ENCODE measurements at places on chromosomes 12 and 14.

DNA sequence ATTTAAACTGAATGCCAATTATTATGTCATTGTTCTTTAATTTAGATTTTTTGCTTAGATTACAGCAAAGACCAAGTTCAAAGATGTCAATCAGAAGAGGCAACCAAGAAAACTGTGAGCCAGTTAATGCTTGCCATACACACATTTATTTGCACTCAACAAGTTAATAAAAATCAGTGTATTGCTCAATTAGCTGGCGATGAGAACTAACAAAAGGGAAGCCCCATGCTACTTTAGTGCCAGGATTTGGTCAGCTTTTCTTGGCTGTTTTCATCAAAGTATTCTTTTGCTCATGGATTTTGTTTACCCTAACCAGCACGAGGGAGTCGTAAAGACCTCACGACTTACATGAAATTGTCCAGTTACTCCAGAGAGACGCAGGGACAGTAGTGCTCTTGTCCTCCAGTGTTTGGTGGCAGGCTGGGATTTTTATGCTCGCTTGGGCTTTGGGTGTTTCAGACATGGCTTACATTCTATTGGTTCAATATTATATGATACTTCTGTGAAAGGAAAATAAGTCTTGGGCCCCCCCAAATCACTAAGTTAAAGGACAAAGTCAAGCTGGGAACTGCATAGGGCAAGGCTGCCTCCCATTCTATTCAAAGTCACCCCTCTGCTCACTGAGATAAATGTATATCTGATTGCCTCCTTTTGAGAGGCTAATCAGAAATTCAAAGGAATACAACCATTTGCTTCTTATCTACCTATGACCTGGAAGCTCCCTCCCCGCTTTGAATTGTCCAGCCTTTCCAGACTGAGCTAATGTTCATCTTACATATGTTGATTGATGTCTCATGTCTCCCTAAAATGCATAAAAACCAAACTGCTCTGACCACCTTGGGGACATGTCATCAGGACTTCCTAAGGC lies 7.4 kb upstream of the B4GALNT1 start:
- no peak for DNase-seq

- DNase-seq: no peak
These were observed 66.9 kb downstream of the PLEKHG3 start for GRCh38 chr14:64771161-64771560.

GRCh38 chr12:50205648-50206047 lies 38.5 kb upstream of the CERS5 start:
- no peak for DNase-seq

- DNase-seq: no peak
These were observed 442.2 kb upstream of the CCDC196 start for GRCh38 chr14:66043921-66044320.

DNA sequence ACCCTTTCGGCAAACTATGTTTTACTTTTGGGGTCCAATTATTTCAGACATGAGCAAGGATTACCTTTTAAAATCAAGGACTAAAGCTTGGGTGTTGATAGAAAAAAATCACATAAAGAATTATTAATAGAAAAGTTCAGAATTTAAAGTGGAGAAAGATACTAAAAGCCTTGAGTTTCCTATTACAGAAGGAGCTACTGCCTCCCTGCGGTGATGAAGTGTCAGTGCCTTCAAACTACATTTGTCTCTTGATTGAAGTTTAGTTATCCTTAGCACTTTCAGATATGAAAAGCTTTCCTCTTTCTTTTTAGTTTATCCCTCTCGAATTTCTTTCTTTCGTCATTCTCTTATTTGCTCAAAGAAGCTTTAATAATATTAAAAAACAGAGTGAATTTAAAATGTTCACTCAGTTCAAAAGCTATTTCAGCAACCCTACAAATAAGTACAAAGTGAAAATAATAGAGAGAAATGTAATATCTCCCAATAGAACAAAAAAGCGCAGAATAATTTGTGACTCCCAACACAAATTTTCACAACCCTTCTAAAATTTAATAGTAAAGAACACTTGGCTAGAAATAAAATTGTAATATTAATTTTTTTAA lies 87.6 kb downstream of the SEC23A start:
- no peak for DNase-seq

- DNase-seq: no peak
These were observed 26.9 kb downstream of the CRADD start for GRCh38 chr12:93704122-93704521.

DNA sequence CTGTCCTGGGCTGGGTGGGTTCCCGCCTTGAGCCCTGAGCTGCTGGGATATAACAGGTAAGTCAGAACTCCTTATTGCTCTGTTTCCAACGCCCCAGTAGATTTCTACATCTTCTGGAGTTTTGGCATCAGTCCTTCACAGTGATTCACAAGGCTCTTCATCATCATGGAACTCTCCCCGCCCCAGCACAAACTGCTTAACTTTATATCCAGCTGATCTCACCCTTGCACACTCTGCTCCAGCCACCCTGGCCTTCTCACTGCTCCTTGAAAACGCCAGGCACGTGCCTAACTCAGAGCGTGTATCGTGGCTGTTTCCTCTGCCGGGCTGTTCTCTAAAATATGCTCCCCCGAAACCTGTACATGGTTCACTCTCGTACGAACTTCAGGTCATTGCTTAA lies 264.9 kb downstream of the NOVA1 start:
- no peak for DNase-seq

DNA sequence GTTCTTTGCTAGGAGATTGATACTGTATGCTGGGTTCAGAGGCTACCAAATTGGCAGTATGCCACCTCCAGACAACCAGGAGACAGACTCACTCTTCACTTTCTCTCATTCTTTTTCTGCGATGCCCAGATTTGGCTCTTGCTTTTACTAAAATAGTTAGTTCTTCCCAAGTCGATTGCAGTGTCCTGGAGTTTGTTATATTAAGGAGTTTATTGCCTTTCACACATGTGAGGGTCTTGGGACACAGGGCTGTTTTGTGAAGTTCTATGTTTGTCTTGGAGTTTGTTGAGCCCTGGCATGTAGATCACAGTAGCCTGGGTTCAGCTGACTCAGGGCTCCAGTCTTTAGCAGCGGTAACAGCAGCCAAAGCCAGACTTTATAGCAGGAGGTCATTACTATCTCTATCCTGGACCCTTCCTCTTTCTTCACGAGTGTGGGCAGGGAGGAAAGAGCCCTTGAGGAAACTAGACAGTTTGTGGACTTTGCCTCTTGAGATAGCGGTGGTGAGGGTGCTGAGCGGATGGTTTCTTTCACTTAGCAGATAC lies 1.6 kb downstream of the MLEC start:
- no peak for DNase-seq

DNA sequence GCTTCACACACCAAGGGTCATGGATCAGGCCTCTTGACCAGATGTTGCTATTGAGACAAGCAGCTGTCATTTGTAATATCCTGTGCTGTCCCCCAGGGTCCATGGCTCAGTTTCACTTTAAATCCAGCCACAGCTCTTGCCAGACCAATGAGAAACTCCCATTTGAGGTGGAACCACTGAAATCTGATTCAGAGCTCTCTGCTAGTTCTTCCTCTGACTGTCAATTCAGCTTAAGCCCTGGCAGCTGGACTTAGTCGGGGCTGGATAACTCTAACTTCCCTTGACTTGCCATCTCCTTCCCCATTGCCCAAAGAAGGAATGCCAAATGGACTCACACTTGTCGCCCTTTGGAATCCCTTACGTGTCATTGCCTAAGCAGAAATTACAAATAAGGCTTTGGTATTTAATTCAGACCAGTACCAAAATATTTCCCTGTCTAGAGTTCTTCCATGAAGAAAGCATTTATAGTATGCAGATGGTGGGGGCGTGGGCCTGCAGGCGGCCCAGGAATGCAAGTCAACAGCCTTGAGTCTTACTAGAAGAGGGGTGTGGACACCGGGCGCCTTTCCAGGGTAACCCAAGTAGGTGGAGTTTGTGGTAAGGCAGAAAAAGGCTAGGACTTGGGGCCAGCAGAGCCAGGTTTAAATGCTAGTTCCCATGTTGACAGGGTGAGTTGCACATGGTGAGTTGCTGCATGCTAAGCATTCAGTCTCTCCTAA lies 96.9 kb upstream of the TMPO start:
- no peak for DNase-seq

- no peak for DNase-seq
These were observed 117.1 kb downstream of the PRKCH start for GRCh38 chr14:61438497-61438859.

DNA sequence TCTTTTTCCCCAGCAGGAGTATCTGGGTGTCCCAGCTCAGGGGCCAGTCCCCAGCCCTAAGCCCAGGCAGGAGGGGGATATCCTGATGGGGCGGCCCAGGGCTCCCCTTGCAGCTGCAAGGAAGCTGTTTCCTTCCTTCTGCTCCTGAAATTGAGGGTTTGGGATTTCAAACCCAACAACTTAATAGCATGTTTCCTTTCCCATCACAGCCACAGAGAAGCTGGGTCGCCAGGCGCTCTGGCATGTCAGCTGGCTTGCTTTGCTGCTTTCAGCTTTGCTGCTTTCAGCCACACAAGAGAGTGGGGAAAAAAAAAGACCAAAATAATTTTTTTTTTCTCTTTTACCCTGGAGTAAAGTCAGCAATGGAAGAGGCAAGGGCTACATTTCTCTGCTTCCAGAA lies 30.0 kb downstream of the HVCN1 start:
- no peak for DNase-seq

GRCh38 chr14:93456356-93456755 lies 25.6 kb downstream of the UNC79 start:
- DNase-seq: no peak
